ENCODE measurements at places on chromosomes 4 and X.

DNA sequence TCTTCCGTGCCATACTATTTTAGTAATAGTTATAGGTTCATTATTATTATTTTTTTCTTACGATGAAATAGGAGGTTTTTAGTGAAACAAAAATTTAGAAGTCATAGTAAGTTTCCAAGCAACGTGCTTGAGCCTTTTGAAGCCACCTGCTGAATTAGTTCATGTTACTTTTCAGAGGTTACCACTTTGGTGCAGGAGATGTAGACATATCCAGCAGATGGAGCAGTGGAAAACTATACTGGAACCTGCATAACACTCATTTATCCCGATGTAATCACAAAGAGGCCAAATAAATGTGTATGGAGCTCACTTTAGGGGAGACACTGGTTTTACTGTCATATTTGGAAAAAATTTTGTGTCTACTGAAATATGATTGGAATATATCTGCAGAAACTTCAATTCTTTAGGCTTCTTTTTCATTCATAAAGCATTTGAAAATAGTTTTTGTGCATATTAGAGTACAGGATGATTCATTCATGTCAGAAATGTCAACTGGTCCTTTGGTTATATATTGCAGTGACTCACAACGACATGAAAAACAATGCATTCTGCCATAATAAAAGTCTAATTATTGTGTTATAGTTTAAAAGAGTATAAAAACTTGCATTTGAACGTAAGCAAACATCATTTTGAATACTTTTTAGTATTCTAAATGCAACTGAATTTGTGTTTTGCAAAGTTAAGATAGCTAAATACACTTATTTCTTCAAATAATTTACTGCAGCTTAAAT, 2182.9 kb upstream of the TENM3 start:
- ATAC-seq, result no peak

DNA sequence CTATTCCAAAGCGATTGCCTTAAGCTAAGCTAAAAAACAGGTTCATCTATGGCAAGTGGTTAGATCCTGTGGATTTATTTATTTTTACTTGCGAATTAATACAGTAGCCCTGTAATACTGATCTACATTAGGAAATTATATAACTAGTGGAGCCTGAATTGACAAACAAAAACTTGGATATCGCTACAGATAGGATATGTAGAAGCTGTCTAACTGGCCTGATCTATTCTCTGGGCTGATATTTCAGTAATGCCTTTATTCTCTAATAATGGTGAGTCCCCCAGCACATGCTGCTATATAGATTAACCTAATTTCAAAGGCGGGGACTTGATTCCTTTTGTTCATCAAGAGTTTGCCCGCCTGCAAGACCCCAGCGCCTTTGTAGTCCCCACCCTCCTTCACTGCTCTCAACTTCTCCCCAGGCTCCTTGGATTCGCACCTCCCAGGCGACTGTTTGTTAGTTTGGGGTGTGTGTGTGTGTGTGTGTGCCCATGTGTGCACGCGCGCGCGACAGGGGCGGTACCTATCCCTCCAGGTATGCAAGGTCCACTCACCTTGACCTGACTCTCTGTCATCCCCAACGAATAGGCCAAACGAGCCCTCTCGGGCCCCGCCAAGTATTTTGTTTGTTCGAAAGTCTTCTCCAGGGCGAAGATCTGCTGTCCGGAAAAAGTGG, 3.8 kb downstream of the NKX6-1 start:
- no peak for ATAC-seq

GRCh38 chr4:1012034-1012739, 761 bp downstream of the FGFRL1 start:
- no peak for ATAC-seq

DNA sequence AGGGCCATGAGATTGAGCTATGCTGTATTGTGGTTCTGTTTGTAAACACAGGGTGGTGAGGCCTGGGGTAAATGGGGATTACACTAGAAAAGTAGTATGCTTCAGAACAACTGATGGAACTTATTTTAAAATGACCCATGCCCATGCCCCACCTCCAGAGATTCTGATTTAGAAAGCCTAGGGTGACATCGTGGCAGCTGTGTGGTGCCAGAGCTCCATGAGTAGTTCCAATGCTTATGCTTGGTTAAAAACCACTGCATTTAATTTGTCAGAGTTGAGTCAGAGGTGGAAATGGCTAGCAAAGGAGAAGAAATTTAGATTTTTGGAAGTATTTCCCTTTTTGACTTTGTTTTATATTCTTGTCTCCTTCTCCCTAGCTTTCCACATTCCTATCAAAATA, 63.4 kb upstream of the PDE5A start:
- ATAC-seq, result no peak

DNA sequence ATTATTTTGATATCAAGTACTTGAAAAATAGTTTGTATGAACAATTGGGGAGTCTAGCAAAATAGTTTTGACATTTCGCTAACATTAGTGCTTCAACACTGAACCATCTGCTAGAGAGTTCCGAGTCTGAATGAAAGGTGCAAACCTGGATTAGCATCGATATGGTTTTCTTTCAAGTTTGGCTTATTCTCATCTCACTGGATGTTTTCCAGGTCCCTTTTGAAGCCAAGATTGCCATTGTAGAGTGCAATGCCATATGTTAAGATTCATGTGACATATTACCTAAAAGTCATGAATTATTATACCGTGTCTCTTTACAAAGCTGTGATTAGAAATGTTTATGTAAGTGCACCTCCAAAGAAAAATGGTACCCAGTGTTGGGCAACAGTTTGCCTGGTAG, 36.8 kb upstream of the NAA11 start:
- no peak for ATAC-seq

DNA sequence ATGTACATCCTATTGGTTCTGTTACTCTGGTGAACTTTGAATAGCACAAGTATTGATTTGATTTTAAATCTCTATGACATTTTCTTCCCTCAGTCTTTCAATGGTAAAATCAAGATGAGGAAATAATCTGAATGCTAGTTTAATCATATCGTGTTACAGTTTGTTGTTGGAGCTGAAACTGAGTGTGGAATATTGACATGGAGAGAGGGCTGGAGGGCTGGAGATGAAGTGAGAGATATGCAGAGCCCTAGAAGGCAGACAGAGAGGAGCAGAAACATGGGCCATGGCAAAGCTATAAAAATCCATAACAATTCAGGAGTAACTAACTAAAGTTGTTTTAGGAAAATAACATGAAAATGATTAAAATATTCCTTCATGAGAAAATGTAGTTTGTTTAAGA, 141.1 kb downstream of the BANK1 start:
- no peak for ATAC-seq

GRCh38 chr4:119211867-119212233, 663 bp upstream of the USP53 start:
- peak; percentile 8 for ATAC-seq

DNA sequence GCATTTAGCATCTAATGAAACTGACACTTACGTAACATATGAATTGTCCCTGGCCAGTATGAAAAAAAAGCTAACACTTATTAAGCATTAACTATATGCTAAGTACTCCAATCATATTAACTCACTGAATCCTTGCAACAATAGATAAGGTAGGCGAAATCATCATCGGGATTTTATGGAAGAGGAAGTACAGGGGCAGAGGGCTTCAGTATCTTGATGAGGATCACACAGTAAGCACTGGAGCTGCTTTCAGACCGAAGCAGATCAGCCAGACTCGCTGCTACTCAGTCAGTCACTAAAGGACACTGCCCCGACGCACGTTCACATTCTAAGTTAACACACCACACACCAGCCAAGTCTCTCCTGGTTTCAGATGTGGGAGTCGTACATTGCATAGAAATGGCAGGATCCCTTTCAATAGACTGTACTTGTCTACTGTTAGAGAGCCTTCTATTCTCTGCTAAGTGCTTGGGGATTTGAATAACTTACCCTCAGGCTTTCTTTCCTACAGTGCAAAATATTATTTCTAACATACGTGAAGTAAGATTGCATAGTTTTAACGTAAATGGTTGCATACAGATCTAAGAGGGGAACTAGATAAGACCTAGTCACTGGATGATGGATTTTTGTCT, 540.2 kb upstream of the TENM3 start:
- ATAC-seq, result no peak

GRCh38 chrX:118347736-118348135, 1.8 kb downstream of the WDR44 start:
- no peak for ATAC-seq

DNA sequence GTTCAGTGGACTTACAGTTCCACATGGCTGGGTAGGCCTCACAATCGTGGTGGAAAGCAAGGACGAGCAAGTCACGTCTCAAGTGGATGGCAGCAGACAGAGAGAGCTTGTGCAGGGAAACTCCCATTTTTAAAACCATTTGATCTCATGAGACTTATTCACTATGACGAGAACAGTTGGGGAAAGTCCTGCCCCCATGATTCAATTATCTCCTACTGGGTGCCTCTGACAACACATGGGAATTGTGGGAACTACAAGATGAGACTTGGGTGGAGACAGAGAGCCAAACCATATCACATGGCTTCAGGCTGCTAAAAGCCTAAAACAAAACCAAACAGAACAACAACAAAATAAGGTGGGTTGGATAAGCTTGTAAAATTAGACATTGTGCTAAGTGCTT, 194.4 kb upstream of the CPEB2 start:
- peak; percentile 70 for ATAC-seq

- ATAC-seq, result no peak
Observed at GRCh38 chr4:22766068-22766467, 73.3 kb downstream of the GBA3 start.

GRCh38 chr4:85995361-85995760, 364.5 kb downstream of the MAPK10 start:
- peak; percentile 24 for ATAC-seq

- ATAC-seq, result no peak
Observed at GRCh38 chr4:30768277-30768676, 48.1 kb downstream of the PCDH7 start.

- no peak for ATAC-seq
Observed at GRCh38 chr4:169263791-169264392, 6.9 kb downstream of the SH3RF1 start.

All from activated T-helper 17 cell treated with anti-CD3 and anti-CD28 coated beads, Interleukin-2, amount 50 U/mL, for 72 hours (primary cell).